ENCODE measurements at places on chromosomes 1 and 21.
A peak's percentile ranks its signal among the peaks of the same experiment; 100 is the strongest.

DNA sequence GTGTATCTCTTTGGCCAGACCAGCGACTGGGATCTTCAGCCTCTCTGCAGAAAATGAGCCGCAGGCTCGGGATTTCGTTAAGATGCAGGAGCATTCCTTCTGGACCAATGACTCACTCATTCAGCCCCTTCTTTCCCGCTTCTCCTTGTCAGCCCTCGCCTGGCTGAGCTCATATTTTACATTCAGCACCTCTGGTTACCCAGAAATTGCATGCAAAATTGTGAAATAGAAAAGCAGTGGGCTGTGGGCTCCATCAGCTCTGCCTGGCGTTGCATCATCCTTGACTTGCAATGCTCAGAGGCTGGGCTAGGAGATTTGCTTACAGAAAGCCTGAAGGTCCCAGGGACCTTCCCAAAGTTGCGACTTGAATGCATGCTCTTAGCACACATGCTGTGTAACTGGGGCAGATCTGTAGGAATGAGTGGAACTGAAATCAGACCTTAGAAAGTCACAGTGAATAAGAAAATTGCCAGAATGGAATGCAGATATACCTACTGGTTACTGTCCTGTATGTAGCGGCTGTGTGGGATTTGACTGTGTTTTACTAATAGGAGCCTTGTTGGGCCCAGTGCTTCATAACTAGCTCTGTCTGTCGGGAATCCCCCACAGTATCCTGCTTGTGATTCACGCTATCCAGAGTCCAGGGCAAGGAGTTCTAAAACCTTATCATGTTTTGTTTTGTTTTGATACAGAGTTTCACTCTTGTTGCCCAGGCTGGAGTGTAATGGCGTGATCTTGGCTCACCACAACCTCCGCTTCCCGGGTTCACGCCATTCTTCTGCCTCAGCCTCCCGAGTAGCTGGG lies 444.8 kb downstream of the KIF26B start:
- peak; percentile 73 for DNase-seq

DNA sequence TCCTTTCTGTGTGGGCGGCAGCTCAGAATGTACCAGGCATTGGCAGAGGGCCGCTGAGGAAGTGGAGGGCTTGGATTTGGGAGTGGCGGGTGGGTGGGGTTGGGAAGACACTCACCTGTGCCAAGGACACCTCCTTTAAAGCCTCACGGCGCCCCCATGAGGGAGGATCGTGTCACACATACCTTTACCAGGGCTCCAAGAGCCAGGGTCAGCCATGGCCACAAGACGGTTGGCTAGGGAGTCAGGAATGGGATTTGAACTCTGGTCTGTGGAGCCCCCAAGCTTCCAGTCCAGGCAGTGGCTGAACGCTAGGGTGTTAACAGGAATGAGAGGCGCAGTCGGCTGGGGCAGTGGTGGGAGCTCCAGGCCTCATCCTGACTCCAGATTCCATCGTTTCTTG lies 4.6 kb downstream of the NBL1 start:
- DNase-seq = peak; percentile 86

GRCh38 chr1:158007180-158007579 lies 13.7 kb downstream of the KIRREL1 start:
- no peak for DNase-seq

DNA sequence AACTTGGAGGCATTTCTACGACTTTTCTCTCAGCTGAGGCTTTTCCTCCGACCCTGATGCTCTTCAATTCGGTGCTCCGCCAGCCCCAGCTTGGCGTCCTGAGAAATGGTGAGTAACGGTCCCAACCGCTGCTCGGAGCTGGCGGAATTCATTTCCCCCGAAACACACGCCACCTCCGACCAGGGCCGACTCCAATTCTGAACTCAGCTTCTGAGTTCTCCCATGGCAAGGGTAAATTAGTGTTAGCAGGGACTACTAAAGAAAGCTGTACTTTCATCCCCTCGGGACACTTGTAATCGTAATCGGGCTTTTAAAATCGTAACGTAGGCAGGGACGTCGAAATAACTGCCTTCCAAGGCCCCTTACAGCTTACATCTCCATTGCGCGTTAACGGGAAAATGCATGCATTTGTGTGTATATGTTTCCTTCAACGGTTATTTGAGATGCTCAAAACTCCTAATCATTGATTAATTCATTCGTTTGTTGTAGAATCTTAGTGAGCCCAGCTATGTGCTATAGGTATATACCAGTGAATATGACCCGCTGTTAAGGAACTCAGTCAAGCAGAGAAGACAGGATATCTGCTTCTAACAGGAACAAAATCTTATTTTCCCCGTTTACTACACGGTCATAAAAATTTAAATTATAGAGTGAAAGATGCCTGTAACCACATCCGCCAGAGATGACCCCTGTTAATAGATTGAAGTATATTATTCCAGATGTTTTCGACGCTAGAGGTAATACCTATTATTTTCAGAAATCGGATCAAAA lies 472 bp downstream of the DTL start:
- DNase-seq = no peak

GRCh38 chr1:116850436-116850835 lies 59.3 kb upstream of the PTGFRN start:
- no peak for DNase-seq

DNA sequence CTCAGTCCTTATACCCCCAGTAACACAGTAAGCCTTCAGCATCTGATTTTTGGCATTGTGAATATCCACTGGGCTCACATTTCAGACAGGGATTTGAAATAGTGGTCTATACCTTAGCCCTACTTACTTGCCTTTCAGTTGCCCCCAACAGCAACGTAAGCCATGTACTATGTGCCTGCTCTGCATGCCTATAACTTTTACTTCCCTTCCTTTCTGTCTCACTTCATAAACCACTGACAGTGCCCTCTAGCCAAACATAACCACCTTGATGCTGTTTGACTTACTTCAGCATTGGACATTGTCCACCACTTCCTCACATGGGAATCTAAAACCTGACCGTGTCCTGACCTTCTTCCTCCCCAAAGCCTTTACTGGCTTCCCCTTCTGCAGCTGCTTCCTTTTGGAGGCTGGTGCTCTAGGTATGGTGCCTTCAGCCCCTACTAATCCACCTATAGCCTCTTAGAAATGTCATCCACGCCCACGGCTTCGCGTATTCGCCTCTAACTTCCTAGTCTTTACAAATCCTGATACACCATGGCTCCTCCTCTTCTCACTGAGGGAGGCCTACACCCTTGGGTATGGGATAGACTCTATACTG lies 3.6 kb upstream of the ZNF672 start:
- DNase-seq = no peak

DNA sequence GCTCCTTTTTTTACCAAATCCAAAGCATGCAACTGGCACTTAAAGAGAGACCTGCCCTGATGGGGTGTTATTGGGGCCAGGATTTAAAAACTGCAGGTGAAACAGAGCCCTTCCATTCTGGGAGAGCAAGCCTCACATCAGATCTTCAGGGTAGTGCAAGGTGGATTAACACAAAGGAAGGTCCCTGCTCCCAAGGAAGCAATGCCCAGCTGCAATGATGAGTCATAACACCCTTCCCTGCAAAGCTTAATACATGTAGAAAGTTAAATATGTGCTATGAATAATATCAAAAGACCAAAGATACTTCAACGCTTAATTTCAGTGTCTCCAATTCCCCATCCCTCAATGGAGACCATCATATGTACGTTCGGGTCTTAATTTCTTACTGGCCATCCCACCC lies 508.0 kb downstream of the OMA1 start:
- no peak for DNase-seq

DNA sequence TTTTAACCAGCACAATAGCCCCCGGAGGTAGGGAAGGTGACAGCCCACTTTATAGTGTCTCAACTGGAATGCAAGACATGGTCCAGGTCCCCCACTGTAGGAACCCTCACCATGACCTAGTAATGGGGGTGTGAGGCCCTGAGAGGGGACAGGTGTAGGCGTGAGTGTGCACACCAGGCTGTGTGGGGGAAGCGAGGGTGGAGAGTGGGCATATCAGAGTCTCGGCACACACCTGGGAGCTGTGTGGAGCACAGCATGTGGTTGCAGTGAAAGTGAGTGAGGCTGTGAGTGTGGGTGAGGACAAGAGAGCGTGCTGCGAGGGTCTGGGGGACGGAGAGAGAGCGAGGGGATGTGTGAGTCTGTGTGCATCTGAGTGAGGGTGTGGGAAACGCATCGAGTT lies 17.1 kb upstream of the RSPO1 start:
- no peak for DNase-seq

DNA sequence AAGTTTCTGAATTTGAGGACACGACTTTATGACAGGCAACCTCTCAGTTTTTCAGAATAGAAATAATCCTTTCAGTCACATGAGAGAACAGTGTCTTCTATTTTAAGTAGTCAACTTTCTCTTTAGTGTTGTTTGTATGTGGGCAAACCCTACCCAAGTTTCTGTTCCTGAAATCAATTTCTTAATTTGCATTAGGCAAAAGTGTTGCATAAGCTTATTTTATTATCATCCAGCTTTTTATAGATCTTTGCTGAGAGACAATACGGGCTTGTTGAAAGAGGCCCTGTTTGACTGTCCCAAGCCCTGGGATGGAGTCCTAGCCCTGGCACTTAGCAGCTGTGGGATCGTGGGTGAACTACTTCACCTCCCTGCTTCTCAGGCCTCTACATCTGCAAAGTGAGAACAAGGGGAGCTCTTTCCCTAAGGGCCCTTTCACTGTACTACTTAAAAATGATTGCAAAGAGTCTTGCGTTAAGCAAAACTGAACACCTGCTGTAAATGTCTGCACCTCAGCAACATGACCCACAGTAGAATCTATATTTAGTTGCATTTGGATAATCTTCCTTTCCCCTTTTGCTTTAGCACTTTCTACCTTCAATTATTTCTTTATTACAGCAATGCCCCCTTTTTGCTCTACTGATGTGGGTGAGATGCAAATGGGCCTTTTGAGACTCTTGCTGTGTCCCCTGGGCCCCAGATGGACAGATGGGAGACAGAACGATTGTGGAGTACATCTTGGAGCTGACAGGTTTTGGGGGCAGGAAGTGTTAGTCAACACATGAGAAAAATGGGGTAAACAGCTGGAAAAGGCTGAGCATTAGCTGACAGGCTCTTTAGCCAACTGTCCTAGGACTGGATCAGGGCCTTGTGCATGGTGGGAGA lies 41.0 kb upstream of the SCAF4 start:
- DNase-seq = no peak

DNA sequence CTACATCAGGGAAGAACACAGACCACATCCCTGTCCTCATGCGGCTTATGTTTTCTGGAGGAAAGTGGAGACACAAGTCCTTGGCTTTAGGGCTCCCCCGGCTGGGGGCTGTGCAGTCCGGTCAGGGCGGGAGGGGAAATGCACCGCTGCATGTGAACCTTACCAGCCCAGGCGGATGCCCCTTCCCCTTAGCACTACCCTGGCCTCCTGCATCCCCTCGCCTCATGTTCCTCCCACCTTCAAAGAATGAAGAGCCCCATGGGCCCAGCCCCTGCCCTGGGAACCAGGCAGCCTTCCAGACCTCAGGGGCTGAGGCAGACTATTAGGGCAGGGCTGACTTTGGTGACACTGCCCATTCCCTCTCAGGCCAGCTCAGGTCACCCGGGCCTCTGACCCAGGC lies 45.5 kb downstream of the TNNT2 start:
- no peak for DNase-seq

GRCh38 chr1:199287647-199288046 lies 648.8 kb downstream of the PTPRC start:
- no peak for DNase-seq

Data from mesendoderm (in vitro differentiated cells).